Right lobe of liver (tissue), 6 donors: ENCODE measurements at places on chromosomes 5 and 9. TPM values are rescaled to one million over a fixed set of nuclear protein-coding genes. Genes with fewer than 3 reads are reported as not detected.

DNA sequence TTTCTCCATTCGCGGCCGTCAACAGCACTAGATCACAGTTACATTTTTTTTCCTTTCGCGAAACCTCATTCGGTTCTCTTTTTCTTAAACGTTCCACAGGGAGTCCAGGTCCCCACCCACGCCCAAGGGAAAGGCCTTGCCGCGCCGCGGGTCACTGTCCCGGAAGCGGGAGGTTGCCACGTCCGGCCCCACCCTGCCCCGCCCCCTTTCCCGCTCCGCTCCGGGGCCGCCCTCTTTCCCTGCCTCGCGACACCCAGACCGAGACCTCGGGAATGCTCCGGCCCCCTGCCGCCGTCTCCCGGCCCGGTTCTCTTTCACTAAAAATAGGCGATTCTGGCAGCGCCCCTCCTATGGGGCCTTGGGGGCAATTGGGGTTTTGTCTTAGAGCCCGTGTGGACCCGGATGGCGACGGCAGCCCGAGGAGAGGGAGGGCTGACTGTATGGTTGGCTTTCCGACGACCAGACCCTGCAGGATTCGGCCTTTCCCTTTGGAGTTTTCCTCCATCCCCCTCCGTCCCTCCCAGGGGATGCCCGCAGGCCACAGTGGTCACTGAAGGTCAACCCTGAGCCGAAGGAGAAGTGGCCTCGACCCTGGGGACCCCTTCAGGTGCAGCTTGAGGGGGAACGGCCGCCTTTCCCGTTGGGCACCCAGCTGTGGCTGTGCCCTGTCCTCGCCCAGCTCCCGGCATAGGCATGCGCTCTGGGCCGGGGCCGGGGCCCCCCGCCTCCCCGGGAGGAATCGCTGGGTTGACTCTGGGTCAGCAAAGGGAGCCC is 2.8 kb upstream of the RACK1 start:
- H3K27ac ChIP-seq, result peak overlapping the region; percentile 83
- H3K36me3 ChIP-seq, result peaks cover 7% of the 10 kb centered on the region
- H3K4me3 ChIP-seq, result peak overlapping the region; percentile 93
- no peaks in the 10 kb centered on the region for H3K27me3 ChIP-seq
- peaks cover 26% of the 10 kb centered on the region for H3K4me1 ChIP-seq

DNA sequence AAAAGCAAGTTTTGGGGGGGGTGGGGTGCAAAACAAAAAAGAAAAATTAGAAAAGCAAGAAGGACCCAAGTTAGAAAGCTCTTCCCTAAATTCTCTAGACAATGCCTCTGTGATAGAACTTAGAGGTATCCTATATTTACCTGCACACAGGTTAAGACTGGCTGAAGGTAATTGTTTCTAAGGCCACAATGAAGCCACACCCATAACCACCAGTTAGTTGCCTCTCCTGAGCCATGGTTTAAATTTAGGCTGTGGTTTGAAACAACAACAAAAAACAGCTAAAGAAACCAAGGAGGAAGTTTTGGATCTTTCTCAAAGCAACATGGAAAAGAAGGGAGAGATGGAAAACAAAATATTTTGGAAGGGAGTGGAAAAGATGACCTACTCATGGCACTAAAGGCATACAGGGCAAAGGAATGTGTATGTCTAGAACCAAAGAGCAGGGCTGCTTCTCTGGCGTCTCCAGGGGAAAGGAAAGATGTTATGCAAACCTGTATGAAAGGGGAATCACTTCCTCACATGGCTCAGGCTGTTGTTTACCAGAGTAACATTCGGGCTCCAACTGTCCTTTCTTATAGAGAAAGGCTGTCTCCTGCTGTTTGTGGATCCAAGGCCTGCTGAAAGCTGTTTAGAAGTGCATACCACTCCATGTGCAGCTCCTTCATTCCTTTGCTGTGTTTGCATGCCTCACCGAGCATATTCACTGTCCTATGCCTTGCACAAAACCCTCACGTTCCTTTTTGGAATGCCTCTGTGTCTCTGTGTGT is 408.9 kb upstream of the MPDZ start:
- no peak for DNase-seq
- H3K4me1 ChIP-seq, result no peaks in the 10 kb centered on the region
- H3K27me3 ChIP-seq, result no peaks in the 10 kb centered on the region
- H3K4me3 ChIP-seq, result no peak overlapping the region
- H3K36me3 ChIP-seq, result no peaks in the 10 kb centered on the region
- no peak overlapping the region for H3K27ac ChIP-seq

GRCh38 chr9:2255128-2255527 is 240.0 kb downstream of the SMARCA2 start:
- no peak overlapping the region for H3K27ac ChIP-seq
- H3K36me3 ChIP-seq, result no peaks in the 10 kb centered on the region
- H3K27me3 ChIP-seq, result no peaks in the 10 kb centered on the region
- H3K4me1 ChIP-seq, result no peaks in the 10 kb centered on the region
- no peak for DNase-seq
- H3K4me3 ChIP-seq, result no peak overlapping the region

GRCh38 chr5:68242743-68243142 is 27.2 kb downstream of the PIK3R1 start:
- DNase-seq, result no peak
- H3K36me3 ChIP-seq, result peaks cover 2% of the 10 kb centered on the region
- H3K4me1 ChIP-seq, result peaks cover 60% of the 10 kb centered on the region
- no peak overlapping the region for H3K4me3 ChIP-seq

GRCh38 chr5:82018462-82018861 is 46.6 kb downstream of the ATG10 start:
- H3K27me3 ChIP-seq, result no peaks in the 10 kb centered on the region
- no peak overlapping the region for H3K27ac ChIP-seq

- no peaks in the 10 kb centered on the region for H3K27me3 ChIP-seq
- no peak overlapping the region for H3K27ac ChIP-seq
- no peaks in the 10 kb centered on the region for H3K36me3 ChIP-seq
- no peaks in the 10 kb centered on the region for H3K4me1 ChIP-seq
- no peak overlapping the region for H3K4me3 ChIP-seq
These were observed 269.1 kb upstream of the CD180 start for GRCh38 chr5:67465537-67466207.

DNA sequence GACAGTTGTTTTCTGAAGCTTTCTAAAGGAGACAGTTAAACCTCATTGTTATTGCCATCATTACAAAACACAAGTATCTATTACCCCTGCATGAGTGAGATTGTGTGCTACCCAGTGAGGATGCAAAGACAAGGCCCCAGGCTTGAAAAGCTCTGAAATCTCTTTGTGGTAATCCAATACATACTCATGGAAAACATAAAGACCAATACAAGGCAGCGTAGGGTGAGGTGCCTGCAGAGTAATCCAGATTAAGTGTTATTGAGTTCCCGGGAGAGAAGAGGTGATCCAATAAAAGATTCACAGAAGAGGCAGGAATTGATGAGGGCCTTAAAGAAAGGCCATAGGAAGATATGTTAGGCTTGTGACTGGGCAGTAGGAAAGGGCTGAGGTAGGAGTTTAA is 150.1 kb downstream of the MEF2C start:
- no peak overlapping the region for H3K4me3 ChIP-seq
- no peak for DNase-seq
- no peaks in the 10 kb centered on the region for H3K36me3 ChIP-seq
- H3K27ac ChIP-seq, result no peak overlapping the region
- no peaks in the 10 kb centered on the region for H3K27me3 ChIP-seq
- no peaks in the 10 kb centered on the region for H3K4me1 ChIP-seq

- no peaks in the 10 kb centered on the region for H3K36me3 ChIP-seq
- H3K4me3 ChIP-seq, result no peak overlapping the region
- no peak for DNase-seq
- H3K27me3 ChIP-seq, result no peaks in the 10 kb centered on the region
- no peaks in the 10 kb centered on the region for H3K4me1 ChIP-seq
These were observed 26.8 kb downstream of the PLAC8L1 start for GRCh38 chr5:146078566-146078965.

DNA sequence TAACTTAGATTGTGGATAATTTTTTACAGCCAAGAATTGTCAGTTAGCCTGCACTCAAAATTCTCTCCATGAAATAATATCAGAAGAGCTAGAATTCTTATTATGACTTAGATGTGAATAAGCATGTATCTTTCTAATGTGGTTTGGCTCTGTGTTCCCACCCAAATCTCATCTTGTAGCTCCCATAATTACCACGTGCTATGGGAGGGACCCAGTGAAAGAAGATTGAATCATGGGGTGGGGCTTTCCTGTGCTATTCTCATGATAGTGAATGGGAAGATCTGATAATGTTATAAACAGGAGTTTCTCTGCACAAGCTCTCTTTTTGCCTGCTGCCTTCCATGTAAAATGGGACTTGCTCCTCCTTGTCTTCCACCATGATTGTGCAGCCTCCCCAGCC is 176.8 kb downstream of the MAT2B start:
- H3K27me3 ChIP-seq, result no peaks in the 10 kb centered on the region
- H3K4me1 ChIP-seq, result no peaks in the 10 kb centered on the region
- H3K36me3 ChIP-seq, result no peaks in the 10 kb centered on the region
- H3K27ac ChIP-seq, result no peak overlapping the region
- H3K4me3 ChIP-seq, result no peak overlapping the region
- no peak for DNase-seq

GRCh38 chr5:1757511-1757910 is 42.1 kb downstream of the MRPL36 start:
- no peaks in the 10 kb centered on the region for H3K27me3 ChIP-seq
- H3K4me1 ChIP-seq, result no peaks in the 10 kb centered on the region
- H3K27ac ChIP-seq, result no peak overlapping the region

- no peaks in the 10 kb centered on the region for H3K4me1 ChIP-seq
- no peaks in the 10 kb centered on the region for H3K36me3 ChIP-seq
- no peaks in the 10 kb centered on the region for H3K27me3 ChIP-seq
- no peak overlapping the region for H3K4me3 ChIP-seq
- H3K27ac ChIP-seq, result no peak overlapping the region
- DNase-seq, result no peak
These were observed 3.6 kb upstream of the RASGEF1C start for GRCh38 chr5:180212363-180213255.

DNA sequence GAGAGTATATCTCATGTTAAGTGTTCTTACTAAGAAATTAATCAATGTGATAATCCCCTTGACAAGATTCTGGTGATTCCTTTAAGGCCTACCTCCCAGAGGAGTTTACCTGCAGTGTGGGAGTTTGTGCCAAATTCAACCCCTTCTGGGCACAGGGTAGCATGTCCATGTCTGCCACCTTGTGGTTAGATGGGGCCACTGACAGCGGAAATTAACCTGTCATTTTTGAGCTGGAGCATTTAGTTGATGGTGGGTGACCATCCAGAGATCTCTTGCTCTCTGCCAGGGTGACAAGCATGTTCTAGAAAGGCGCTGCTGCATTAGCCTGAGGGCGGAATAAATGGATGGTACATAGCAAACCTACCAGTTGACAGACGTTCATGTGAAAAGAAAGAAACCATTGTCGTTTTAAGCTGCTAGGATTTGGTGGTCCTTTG is 132.2 kb downstream of the FBXO4 start:
- no peaks in the 10 kb centered on the region for H3K4me1 ChIP-seq
- no peak overlapping the region for H3K4me3 ChIP-seq
- no peaks in the 10 kb centered on the region for H3K27me3 ChIP-seq
- no peak for DNase-seq

- DNase-seq, result no peak
- no peaks in the 10 kb centered on the region for H3K27me3 ChIP-seq
- no peak overlapping the region for H3K4me3 ChIP-seq
- H3K27ac ChIP-seq, result no peak overlapping the region
These were observed 1.6 kb downstream of the SCAI start for GRCh38 chr9:125141751-125142150.

- H3K4me1 ChIP-seq, result no peaks in the 10 kb centered on the region
- H3K27ac ChIP-seq, result no peak overlapping the region
- no peaks in the 10 kb centered on the region for H3K36me3 ChIP-seq
- DNase-seq, result no peak
These were observed 468.9 kb downstream of the ACTL7B start for GRCh38 chr9:108386859-108387384.

DNA sequence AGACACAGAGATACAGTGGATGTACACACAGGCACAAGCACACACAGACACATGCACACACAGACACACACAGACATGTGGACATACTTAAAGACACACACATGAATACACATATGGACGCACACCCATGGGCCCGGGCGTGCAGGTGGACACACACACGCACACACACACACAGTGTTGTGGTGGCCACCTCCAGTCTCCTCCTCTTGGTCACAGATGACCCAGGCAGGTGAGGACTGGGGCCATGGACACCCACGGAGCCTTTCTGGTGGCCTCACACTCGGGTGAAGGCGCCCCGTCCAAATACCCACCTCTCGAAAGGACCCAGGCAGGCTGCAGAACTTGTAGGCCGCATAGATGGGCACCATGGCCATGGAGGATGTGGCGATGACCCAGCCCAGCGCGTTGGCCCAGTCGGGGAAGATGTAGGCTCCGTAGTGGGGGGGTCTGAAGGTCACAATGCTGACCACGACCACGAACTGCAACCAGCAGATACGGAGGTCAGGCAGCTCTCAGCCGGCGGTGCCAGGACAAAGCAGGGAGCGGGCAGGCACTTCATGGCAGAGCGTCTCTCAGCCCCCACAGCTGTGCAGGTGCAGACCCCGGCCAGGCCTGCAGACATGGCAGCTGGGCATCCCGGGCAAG is 42.5 kb downstream of the SLC6A3 start:
- no peaks in the 10 kb centered on the region for H3K4me1 ChIP-seq
- DNase-seq, result peak; percentile 49
- no peaks in the 10 kb centered on the region for H3K36me3 ChIP-seq
- H3K4me3 ChIP-seq, result no peak overlapping the region
- H3K27ac ChIP-seq, result no peak overlapping the region

- H3K27me3 ChIP-seq, result no peaks in the 10 kb centered on the region
- no peak overlapping the region for H3K27ac ChIP-seq
- no peaks in the 10 kb centered on the region for H3K4me1 ChIP-seq
- H3K36me3 ChIP-seq, result no peaks in the 10 kb centered on the region
These were observed 47.1 kb upstream of the ZNF354A start for GRCh38 chr5:178777520-178777919.

DNA sequence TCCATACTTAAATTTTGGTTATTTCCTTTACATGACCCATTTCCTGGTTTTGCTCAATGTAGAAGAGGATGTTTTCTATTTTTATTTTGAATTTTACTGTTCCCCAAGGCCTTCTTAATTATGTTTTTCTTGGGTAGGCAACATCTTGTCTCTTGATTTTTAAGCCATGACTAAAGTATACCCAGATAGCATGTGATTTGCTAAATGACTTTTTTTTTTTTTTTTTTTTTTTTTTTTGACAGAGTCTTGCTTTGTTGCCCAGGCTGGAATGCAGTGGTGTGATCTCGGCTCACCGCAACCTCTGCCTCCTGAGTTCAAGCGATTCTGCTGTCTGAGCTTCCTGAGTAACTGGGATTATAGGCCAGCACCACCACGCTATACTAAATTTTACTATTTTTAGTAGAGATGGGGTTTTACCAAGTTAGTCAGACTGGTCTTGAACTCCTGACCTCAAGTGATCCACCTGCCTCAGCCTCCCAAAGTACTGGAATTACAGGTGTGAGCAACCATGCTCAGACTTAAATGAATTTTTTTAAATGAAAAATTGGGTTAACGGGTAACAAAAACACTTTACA is 198.6 kb upstream of the DAB2 start:
- no peak for DNase-seq
- H3K4me1 ChIP-seq, result no peaks in the 10 kb centered on the region
- H3K27me3 ChIP-seq, result no peaks in the 10 kb centered on the region
- peak overlapping the region; percentile 83 for H3K27ac ChIP-seq

Gene SLC6A18
- not detected for total RNA-seq

Gene C5orf46
- not detected for total RNA-seq

Gene SHLD3
- 1.8 TPM for total RNA-seq

Gene TAF9
- 26.0 TPM for total RNA-seq

Gene FAM221B
- not detected for total RNA-seq
